Stimulated activated CD8-positive, alpha-beta memory T cell treated with anti-CD3 and anti-CD28 coated beads, Interleukin-15, amount 100 ng/mL, for 24 hours (primary cell): ENCODE measurements at places on chromosomes 16 and 17.

GRCh38 chr17:34306466-34306865 lies 12.8 kb upstream of the CCL8 start:
- DNase-seq = no peak

- DNase-seq = no peak
Measured at GRCh38 chr16:2175454-2175853, 19.9 kb downstream of the TRAF7 start.

DNA sequence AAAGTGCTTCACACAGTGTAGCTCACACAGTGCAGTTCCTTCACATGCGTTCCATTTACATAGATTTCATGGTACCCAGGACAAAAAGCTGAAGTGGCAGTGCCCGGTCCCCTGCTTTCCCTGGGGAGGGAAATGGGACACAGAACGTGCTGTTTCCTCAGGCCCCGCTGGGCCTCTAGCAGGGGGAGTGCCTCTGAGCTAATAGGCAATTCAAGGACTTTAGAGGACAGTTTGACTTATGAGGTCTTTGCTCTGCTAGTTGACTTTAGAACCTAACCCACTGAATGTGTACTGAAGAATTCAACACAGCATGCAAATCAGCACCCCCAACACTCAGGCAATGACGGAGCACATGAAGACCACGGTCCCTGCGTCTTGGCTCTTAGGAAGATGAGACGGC lies 6.8 kb downstream of the CDIP1 start:
- DNase-seq = no peak

- no peak for DNase-seq
Measured at GRCh38 chr17:82989881-82990280, 89.5 kb upstream of the METRNL start.

- no peak for DNase-seq
Measured at GRCh38 chr16:58125781-58126335, 3.3 kb downstream of the CFAP20 start.

- no peak for DNase-seq
Measured at GRCh38 chr16:62060089-62060488, 23.9 kb upstream of the CDH8 start.

- no peak for DNase-seq
Measured at GRCh38 chr17:43171586-43172487, 823 bp downstream of the NBR1 start.

GRCh38 chr17:58514770-58515157 lies 326 bp upstream of the MTMR4 start:
- no peak for DNase-seq

DNA sequence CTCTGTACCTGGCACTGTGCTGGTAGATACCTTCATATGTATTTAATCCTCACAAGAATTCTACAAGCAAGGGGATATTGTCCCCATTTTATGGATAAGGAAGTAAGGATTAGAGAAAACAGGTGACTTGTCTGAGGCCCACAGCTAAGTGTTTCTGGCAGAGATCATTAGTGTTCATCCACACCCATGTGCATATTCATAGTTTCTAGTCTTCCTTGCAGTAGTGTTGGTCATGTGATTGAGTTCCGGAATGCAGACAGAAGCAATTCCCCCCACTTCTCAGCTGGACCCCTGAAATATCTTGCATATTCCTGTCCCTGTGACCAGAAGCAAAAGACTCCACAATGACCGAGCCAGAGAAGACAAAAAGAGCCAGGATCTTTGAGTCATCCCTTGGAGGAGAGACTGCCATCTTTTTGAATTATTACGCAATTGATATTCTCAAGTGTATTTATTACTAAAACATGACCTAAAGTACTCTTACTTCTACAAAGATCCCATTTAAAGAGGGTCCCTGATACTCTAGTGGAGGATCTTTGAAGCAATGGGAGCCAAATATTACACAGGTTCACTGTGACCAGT lies 43.4 kb downstream of the SOX9 start:
- no peak for DNase-seq

DNA sequence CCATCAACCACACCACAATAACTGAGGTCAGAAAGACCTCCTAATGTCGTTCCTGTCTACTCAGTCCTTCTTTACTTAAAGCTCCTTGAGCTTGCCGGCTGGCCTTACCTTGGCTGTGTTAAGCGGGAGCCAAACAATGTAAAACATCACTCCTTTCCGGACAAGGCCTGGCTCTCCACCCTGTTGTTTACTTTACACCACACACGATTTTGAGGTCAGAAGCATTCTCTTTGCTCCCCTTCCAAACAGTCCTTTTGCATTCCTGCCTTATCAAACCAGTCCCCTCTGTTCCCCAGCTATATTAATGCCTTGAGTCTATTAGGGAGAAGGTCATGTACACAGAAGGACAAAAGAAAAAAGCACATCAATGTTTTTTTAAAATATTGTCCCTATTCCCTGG lies 19.3 kb upstream of the SHISA6 start:
- DNase-seq = no peak

DNA sequence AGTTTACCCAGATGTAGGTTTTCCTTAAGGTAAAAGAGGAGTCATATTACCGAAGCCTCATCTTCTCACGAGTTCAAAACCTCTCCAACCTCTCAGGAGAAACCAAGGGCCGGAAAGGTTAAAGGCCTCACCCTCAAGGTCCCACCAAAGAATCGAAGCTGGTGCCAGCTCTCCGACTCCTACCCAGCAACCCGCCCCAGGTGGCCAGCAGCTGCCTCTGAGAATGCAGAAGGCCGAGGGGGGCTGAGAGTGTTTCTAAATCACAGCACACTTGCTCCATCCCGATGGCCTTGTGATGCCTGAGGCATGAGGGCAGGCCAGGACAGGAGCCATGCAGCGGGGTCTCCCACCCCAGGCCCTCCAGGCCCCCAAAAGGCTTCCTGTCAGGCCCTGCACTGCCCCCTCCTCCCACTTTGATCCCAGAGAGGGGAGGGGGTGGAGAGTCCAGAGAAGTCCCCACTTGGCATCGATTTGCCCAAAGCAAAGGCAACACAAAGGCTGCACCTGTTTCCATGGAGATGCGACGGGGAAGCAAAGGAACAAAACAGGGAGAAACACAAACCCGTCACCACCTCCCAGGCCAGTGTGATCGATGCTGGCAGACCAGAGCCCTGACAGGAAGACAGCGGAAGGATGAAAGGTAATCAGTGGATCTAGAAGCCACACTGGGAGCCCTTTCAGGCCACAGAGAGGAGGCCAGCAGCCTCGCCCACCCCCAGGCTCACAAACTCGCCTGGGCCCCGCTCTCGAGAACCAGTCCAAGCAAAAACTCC lies 39.0 kb downstream of the CUEDC1 start:
- DNase-seq = no peak

- peak; percentile 8 for DNase-seq
Measured at GRCh38 chr16:5056352-5056751, 9.4 kb downstream of the C16orf89 start.

GRCh38 chr16:15032547-15033308 lies 23.1 kb downstream of the NTAN1 start:
- DNase-seq = no peak

GRCh38 chr16:88387180-88387765 lies 4.5 kb downstream of the ZNF469 start:
- DNase-seq = no peak

DNA sequence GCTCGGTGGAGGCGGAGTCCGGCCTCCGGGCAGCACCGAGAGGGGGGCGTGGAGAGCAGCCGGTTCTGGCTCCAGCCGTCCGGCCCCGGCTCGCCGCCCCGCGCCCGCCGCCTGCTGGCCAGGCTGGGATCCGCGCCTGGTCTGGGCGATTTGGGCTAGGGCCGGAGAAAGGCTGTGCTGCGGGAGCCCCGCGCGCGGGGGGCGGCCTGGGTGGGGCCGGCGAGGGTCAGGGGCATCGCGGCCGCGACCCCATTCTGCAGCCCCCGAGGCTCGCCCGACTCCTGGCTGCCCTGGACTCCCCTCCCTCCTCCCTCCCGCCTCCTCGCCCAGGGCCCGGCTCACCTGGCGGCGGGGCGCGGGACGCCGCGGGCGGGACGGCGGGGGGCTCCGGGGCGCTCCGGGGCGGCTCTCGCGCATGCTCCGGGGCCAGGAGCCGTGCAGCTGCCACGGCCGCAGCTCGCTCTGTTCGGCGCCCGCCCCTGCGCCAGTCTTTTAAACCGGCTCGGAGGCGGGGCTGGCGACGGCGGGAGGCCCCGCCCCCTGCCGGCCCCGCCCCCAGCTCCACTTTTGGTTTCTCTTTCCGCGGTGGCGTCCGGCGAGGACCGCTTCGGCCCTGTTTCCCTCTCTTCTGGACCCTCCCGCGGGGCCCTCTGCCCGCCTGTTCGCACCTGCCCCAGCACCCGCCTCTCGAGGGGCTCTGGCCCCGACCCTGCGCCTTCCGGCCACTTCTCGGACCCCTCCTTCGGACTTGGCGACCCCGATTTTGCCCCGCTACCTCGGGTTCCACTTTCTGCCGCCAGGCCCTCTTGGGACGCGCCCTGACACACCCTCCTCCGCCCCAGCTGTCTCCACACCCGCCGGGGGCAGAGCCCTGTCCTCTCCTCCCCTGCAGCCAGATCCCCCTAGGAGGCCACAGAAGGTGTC lies at the start of gene SOCS1:
TSS of gene SOCS1 (minus strand) at position 468 of the 924 bp plus-strand sequence. CDS start 726 bp downstream, outside the sequence.
- peak; percentile 83 for DNase-seq

DNA sequence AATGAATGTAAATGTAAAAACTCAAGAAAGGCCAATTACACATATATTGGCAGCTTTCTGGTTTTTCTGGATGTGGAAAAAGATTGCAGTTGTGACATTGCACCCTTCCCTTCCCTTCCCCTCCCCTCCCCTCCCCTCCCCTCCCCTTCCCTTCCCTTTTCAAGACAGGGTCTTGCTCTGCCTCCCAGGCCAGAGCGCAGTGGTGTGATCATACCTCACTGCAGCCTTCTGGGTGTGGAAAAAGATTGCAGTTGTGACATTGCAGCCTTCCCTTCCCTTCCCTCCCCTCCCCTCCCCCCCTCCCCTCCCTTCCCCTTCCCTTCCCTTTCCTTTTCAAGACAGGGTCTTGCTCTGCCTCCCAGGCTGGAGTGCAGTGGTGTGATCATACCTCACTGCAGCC lies 41.7 kb downstream of the PIK3R5 start:
- DNase-seq = no peak

GRCh38 chr17:72215490-72215889 lies 94.7 kb downstream of the SOX9 start:
- DNase-seq = no peak

GRCh38 chr17:27343294-27343693 lies 49.4 kb downstream of the WSB1 start:
- DNase-seq = no peak

- no peak for DNase-seq
Measured at GRCh38 chr17:54177606-54178308, 355.0 kb downstream of the KIF2B start.

- no peak for DNase-seq
Measured at GRCh38 chr17:65583921-65584603, 22.6 kb upstream of the AXIN2 start.

DNA sequence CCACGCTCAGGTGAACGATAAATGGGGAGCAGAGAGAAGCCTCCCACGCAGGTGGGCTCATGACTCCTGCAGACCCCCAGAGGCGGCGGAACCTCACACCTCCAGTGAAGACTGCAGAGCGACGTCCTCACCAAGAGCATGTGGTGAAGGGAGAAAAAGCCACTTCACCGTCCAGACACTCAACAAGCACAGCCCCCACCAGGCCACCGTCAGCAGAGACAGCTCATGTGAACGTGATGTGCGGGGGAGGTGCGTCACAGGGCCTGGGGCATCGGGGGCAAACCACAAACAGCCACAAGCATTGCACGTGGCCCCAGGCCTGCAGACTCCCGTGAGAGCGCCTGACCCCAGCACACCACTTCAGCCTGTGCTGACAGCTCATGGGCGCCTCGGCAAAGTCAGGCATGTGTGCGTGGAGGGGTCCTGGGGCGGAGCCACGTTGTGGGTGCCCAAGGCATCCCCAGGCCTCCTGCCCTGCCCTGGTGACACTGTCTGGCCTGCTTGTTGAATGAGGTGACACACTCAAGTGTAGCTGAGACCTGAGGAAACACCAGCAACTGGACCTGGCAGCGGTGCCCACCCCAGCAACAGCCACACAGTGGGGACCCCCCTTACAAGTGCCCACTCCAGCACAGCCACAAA lies 19.0 kb downstream of the LMF1 start:
- DNase-seq = no peak

- no peak for DNase-seq
Measured at GRCh38 chr16:59973966-59974365, 1239.8 kb upstream of the GOT2 start.
